ENCODE measurements at places on chromosomes 11 and 22.

DNA sequence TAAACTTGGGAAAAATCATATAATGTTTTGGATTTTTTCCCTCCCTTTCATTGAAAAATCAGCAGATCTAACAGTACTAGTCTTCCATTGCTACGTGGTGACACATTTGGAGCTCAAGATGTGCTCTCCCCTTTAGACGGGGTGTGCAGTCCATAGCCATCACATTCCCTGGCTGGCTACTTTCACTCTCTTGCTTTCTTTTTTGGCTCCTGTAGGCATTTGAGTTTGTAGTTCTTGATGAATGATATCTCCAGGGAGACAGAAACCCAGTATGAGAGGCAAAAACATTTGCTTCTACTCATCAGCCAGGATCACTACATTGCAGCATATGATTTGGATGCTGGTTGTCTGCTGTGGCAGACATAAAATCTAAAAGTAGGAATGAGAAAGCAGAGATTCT is 12.1 kb downstream of the CCDC81 start:
- no peak for DNase-seq

- DNase-seq = no peak
Measured at GRCh38 chr11:35035894-35036408, 103.0 kb upstream of the CD44 start.

GRCh38 chr11:64001484-64002420 is 15.5 kb downstream of the OTUB1 start:
- no peak for DNase-seq

DNA sequence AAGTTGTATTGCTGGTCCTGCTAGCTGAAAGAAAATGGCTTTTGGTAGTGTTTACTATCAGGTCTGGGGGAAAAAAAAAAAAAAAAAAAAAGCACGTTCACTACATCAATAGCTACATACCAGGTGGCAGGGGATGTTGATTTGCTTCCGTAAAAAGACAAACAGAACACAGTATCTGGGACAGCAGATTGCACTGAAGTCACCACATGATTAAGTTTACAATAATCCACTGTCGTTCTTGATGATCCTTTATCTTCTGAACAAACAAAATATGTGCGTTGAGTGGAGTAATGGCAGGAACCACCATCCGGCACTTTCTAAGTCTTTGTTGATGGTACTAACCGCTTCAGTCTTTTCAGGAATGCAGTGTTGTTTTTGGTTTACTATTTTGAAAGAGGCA is 48.7 kb downstream of the DDX6 start:
- no peak for DNase-seq

DNA sequence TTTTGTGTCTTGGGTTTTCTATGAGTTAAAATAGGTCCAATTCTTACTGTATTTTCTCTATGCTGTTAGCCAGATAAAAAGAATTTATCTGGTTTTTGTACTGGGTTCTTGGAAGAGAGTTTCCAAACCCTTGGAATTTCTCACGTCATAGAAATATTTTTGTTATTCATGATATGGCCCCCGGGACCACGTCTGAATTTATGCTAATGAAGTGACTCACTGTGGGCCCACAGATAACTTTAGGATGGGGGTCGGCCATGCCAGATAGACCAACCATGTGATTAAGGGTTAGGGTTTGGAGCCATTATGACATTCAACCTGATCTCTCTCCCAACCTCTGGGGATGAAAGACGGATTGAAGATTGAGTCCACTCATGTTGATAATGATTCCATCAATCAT is 35.6 kb upstream of the DDI1 start:
- no peak for DNase-seq

DNA sequence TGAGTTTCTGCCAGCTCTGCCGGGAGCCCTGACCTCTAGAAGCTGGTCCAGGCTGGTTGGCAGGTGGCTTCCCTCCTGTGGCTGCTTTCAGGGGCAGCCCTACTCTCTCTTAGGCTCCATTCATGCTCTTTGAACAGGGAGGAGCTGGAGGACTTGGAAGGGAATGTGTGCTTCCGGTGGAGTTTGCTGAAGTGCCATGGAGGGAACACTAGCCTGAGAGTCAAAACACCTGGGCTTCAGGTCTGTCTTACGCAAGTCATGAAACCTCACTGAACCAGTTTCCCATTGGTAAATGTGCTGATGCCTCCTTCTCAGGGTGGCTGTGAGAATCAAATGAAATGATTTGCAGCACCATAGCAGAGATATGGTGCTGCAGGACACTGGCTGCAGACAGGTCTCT is 224.5 kb downstream of the KIRREL3 start:
- DNase-seq = no peak

- DNase-seq = no peak
Measured at GRCh38 chr11:83695046-83695445, 408.9 kb upstream of the CCDC90B start.

DNA sequence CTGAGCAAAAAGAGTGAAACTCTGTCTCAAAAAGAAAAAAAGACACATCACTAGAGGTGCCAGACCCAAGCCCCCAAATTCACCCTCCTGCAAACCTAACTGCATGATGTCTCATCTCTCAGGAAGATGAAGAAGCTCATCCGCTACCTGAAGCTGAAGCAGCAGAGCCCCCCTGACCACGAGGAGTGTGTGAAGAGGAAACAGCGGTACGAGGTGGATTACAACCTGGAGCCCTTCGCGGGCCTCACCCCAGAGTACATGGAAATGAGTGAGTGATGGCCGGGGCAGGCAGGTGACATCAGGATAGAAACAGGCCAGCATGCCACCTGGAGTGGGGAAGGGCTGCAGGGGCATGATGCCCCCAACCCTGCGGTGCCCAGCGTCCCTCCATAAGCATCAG is 36.0 kb upstream of the FADD start:
- DNase-seq = no peak

- DNase-seq = no peak
Measured at GRCh38 chr11:114848027-114848426, 169.7 kb downstream of the NXPE2 start.

DNA sequence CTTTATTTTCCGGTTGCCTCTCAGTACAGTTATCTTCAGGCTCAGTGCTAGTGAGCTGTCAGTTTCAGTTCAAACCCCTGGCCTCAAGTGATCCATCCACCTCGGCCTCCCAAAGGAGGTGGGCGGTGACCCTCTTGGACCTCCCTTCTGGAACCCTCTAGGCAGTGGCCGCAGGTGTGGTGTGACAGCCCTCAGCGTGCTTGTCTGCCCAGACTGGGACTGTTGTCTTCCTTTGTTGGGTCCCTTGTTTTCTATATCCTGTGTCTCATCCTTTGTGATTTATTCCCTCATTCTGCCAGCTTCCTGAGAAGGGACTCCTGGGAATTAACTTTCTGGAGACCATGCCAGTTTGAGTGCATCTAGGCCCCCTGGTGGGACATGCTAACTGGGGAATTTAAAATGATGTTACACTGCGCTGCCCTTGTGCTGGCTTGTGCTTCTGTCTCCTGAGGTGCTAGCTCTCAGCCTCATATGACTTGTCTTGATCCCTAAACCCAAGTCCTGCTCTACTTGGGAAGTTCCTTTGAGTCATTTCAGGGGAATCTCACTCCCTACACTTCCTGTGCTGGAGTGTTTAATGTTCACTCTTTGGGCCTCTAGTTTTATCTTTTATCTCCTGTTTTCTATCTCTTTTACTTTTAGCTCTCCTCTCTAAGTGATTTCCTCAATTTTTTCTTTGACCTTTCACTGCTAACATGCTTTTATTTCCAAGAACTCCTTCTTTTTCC is 19.4 kb downstream of the MED15 start:
- no peak for DNase-seq

GRCh38 chr11:9853929-9854552 is 190.2 kb downstream of the SWAP70 start:
- no peak for DNase-seq

DNA sequence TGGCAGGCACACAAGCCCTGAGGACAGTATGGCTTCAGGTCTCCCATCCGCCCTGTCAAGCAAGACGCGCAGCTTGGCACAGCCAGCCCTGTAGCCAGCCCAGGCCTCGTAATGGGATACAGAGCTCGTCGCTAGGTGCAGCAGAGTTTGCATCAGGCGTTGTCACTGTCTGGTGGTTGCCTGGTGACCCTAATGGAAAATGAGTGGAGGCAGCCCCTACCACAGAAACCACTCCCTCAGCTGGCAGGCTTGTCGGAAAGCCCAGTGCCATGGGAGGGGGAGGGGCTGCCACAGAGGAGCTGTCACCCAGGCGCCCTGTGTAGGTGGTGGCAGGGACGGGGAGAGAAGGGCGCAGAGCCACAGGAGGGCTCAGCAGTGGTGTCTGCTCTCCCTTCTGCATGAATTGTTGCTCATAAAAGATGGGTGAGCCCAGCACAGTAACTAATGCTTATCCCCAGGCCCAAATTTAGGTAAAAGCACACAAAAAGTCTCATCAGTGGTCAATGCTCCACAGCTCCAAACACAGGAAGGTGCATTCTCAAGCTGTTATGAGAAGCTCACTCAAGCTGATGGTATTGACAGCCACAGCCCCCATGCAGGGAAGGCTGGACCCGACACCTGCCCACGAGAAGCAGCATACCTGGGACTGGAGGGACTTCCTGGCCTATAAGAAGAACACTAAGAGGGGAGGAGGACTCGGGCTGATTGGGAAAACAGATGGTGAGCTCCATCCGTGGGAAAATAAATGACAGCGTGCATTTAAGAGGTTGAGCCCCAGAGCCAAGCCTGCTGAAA is 164.6 kb downstream of the ETS1 start:
- peak; percentile 86 for DNase-seq

DNA sequence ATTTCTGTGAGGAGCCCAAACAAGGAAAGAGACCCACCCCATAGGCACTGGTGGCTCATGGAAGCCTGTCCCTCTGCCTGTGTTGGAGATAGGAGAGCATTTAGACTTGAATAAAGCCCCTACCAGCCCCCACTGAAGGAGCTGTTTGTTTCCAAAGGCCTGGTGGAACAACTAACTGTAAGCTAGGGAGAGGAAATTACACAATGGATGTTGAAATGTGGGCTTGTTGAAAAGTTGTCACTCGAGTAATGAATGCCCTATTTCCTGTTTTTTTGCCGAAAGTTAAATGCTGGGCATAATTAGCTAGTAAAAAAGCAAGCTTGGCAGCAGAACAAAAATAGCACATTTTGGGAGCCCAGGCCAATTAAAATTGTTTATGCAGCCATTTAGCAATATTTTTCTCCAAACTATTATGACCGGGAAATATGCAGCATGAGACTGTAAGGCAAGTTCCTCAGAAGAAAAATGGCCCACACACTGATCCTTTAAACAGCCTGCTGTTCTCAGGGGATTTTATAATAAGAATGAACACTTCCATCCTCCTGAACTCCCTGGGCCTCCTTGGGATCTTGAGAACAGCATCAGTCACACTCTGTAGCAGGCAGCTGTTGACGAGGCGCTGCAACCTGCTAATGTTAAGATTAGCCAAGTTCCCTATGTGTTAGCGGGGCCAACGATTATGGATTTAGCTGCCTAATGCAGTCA is 38.6 kb upstream of the LMO2 start:
- no peak for DNase-seq

GRCh38 chr22:36334081-36334820 is 53.5 kb downstream of the MYH9 start:
- DNase-seq = no peak

GRCh38 chr11:33514079-33514925 is 186.3 kb downstream of the C11orf91 start:
- DNase-seq = no peak

GRCh38 chr22:30705710-30706651 is 11.3 kb downstream of the OSBP2 start:
- DNase-seq = no peak

GRCh38 chr11:28009388-28009787 is 98.6 kb downstream of the KIF18A start:
- DNase-seq = no peak

DNA sequence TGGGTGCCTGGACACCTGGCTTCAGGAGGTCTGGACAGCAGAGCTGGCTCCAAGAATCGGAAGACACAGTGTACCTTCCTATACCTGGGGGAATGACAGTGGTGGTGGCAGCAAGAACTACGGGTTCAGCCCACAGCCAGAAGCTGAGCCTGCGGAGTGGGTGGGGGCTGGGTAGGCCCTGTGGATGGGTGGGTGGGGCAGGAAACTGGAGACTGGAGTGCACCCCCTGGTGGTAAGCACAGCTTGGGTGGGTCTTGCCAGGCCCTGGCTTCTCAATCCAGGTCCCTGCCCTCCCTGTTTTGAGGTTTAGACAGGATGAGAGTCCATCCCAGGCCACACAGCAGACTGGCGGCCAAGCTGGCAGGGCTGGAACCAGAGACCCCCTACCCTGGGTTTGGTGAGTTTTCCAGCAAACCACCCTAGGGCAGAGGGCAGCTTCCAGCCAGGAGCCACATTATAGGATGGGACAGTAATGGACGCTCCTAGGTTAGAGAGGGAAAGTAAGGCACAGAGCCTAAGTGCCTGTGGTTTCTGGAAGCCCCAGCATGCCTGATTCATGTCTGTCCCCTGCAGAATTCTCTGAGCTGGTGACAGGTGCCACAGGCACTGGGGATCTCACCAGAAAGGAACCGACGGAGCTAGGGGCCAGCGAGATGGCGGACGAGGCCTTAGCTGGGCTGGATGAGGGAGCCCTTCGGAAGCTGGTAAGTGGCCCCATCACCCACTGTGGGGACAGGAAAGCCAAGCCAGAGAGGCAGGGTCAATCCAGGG is 1.7 kb downstream of the SMTN start:
- DNase-seq = peak; percentile 33

- no peak for DNase-seq
Measured at GRCh38 chr11:91790346-91791170, 434.1 kb upstream of the FAT3 start.

GRCh38 chr11:66332371-66333219 is 3.6 kb downstream of the RIN1 start:
- DNase-seq = no peak

- DNase-seq = no peak
Measured at GRCh38 chr11:100929377-100929776, 200.2 kb downstream of the PGR start.

GRCh38 chr11:94964934-94965333 is 8.4 kb downstream of the CWC15 start:
- DNase-seq = no peak

DNA sequence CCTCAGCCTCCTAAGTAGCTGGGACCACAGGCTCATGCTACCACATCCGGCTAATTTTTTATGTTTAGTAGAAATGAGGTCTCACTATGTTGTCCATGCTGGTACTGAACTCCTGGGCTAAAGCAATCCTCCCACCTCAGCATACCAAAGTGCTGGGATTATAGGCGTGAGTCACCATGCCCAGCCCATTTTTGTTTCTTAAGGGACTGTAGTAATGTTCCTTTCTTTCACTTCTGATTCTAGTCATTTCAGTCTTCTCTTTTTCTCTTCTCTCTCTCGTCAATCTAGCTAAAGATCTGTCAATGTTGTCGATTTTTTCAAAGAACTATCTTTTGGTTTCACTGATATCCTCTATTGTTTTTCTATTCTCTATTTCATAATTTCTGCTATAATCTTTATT is 111.0 kb upstream of the APOA1 start:
- DNase-seq = peak; percentile 21

DNA sequence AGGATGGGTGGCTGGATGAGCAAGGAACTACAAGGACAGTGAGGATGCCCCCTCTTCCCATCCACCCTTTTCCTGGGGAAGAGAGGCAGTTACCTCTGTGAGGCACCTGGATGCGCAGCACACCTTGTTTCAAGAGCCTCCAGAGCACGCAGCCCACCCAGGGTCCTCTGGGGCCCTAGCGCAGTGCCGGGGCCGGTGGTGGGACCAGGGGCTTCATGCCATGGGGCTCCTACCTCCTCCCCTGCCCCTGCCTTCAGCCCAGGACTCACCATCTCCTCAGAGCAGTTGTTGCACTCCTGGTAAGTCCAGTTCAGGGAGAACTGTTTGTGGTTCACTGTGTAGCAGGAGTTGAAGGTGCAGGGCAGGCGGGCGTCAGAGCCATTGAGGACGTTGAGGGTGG is 8.1 kb downstream of the SCN2B start:
- no peak for DNase-seq

GRCh38 chr11:57883630-57884029 is 122.0 kb downstream of the CTNND1 start:
- no peak for DNase-seq

GRCh38 chr22:44357966-44358465 is 45.3 kb upstream of the SHISAL1 start:
- DNase-seq = no peak
